ENCODE measurements at places on chromosomes 5 and 9.

DNA sequence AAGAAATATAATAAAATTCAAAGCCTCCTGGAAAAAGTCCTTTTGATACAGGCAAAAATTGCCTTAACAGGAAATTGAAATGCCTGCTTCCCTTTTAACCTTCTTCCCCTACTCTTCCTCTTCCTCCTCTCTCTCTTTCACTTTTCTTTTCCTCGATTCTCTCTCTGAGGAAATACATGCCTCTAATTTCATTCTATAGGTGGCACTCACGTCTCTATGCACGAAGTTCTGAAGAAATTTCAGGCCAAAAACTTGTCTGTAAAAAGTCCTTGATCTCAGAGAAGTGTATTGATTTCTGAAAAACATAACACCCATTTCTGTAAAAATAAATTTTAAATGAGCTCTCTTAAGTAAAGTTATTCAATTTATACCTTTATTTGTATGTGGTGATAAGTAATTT, 371.7 kb upstream of the IRX4 start:
- no peak for DNase-seq

- DNase-seq: peak; percentile 72
Observed at GRCh38 chr5:10307206-10308148, at the start of gene CMBL. TSS of gene CMBL (minus strand) at chr5:10307902. CDS start at chr5:10290762, 17,140 bp downstream.

DNA sequence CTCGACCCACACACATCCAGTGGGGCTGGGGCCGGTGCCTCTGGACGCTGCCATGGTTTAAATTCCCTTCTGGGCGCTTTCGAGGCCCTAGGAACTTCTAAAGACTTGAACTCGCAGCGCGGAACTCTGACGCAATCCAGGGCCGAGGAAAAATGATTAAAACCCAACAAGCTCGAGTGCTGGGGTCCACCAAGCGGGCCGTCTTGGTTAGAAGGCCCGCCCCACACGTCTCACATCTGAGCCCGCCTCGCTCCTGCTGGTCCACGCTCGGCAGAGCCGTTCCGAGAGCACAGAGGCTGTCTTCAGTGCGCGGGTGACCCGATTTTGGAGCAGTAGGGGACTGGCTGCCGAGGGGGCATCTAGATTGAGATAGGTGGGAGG, 1.5 kb downstream of the CRHBP start:
- no peak for DNase-seq

DNA sequence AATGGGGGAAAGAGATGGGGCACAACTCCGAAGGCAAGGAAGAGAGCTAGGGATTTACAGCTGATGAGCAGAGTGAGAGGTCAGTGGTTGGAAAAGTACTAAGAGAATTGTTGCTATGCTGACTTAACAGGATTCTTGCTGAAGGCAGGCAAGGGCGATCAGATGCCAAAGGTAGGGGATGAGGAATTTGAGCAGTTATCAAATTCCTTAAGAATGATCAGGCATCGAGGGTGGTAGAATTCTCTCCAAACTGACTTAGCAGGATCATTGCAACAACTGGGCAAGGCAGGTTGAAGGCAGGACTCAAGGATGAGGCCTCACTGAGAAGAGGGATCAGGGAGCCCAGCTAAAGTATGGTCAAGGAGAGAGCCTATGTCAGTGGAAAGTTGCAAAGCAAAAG, 171.0 kb downstream of the HSD17B3 start:
- no peak for DNase-seq

- DNase-seq: peak; percentile 70
Observed at GRCh38 chr5:143245929-143246561, 157.4 kb downstream of the NR3C1 start.

GRCh38 chr5:95178046-95178651, 106.7 kb downstream of the MCTP1 start:
- DNase-seq: no peak
